ENCODE measurements at places on chromosomes 2 and 18. TPM values are rescaled to one million over a fixed set of nuclear protein-coding genes. Genes with fewer than 3 reads are reported as not detected.

The CPO gene
- not detected for total RNA-seq

DNA sequence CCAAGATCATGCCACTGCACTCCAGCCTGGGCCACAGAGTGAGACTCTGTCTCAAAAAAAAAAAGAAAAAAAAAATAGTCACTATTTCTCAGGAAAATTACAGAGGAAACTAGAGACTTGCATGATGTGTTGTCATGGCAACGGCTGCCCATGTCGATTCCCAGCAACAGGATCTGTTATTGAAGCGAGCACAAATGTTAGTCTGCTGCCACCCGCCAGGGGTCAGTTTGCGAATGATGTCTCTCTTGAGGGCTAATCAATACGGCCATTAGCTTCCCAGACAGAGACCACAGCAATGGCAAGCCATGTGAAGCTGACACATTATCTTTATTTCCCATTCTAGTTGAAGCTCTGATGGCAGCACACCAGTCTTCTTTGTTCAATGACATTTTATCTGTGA is 32.4 kb upstream of the ACYP2 start:
- no peak overlapping the region for H3K4me3 ChIP-seq
- DNase-seq: no peak
- H3K36me3 ChIP-seq: no peaks in the 10 kb centered on the region
- H3K4me1 ChIP-seq: peaks cover 9% of the 10 kb centered on the region

The GAREM1 gene
- not detected for total RNA-seq

The SERPINB3 gene
- total RNA-seq: not detected

The ZNF397 gene
- 12.7 TPM for total RNA-seq

The GREB1 gene
- total RNA-seq: 0.42 TPM

- H3K36me3 ChIP-seq: peaks cover 4% of the 10 kb centered on the region
- H3K4me1 ChIP-seq: peaks cover 22% of the 10 kb centered on the region
- H3K4me3 ChIP-seq: no peak overlapping the region
- H3K27me3 ChIP-seq: no peaks in the 10 kb centered on the region
- no peak overlapping the region for H3K27ac ChIP-seq
- DNase-seq: no peak
These were observed 67.0 kb upstream of the LYPD6B start for GRCh38 chr2:148971547-148971946.

The TMEM37 gene
- not detected for total RNA-seq

- no peak overlapping the region for H3K27ac ChIP-seq
- no peak overlapping the region for H3K4me3 ChIP-seq
- no peaks in the 10 kb centered on the region for H3K36me3 ChIP-seq
- peaks cover 11% of the 10 kb centered on the region for H3K27me3 ChIP-seq
These were observed 248.8 kb downstream of the MREG start for GRCh38 chr2:215764441-215765048.

- no peak overlapping the region for H3K4me3 ChIP-seq
- H3K4me1 ChIP-seq: peaks cover 6% of the 10 kb centered on the region
- H3K27ac ChIP-seq: no peak overlapping the region
- H3K27me3 ChIP-seq: peaks cover 15% of the 10 kb centered on the region
- DNase-seq: no peak
These were observed 265.5 kb downstream of the NAPG start for GRCh38 chr18:10791169-10791831.

GRCh38 chr2:181231886-181232621 is 225.1 kb upstream of the ITGA4 start:
- no peak for DNase-seq
- no peak overlapping the region for H3K4me3 ChIP-seq
- no peak overlapping the region for H3K27ac ChIP-seq
- no peaks in the 10 kb centered on the region for H3K27me3 ChIP-seq
- peaks cover 28% of the 10 kb centered on the region for H3K36me3 ChIP-seq

GRCh38 chr2:70173520-70173919 is 17.3 kb downstream of the C2orf42 start:
- no peak overlapping the region for H3K27ac ChIP-seq
- no peaks in the 10 kb centered on the region for H3K4me1 ChIP-seq
- no peaks in the 10 kb centered on the region for H3K27me3 ChIP-seq
- no peak for DNase-seq
- peaks cover 32% of the 10 kb centered on the region for H3K36me3 ChIP-seq

GRCh38 chr2:176178038-176178756 is 10.3 kb upstream of the HOXD1 start:
- peaks cover 5% of the 10 kb centered on the region for H3K4me1 ChIP-seq
- H3K4me3 ChIP-seq: no peak overlapping the region
- DNase-seq: no peak

DNA sequence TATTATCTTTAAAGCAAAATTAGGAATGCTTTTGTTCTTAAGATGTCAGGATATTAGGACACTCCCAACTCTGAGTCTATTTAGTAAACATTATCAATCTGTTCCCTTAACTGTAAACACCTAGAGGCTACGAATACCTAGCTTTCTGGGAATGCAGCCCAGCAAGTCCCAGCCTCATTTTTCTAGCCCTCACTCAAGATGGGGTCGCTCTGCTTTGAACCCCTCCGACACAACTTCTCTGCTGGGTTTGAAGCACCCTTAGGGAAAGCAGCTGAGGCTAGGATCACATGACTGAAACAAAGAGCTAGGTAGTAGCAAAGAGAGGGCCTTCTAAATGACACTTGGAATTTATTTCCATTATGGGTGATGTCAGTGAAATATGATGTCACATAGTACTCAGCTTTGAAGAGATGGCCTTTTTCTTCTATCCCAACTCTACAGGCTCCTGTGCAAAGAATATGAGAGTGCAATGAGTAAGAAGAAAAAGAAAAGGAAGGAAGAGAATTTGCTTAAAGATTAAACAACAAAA is 114.7 kb downstream of the CSRNP3 start:
- H3K27me3 ChIP-seq: no peaks in the 10 kb centered on the region
- no peaks in the 10 kb centered on the region for H3K36me3 ChIP-seq
- H3K4me3 ChIP-seq: no peak overlapping the region
- no peaks in the 10 kb centered on the region for H3K4me1 ChIP-seq
- DNase-seq: no peak

DNA sequence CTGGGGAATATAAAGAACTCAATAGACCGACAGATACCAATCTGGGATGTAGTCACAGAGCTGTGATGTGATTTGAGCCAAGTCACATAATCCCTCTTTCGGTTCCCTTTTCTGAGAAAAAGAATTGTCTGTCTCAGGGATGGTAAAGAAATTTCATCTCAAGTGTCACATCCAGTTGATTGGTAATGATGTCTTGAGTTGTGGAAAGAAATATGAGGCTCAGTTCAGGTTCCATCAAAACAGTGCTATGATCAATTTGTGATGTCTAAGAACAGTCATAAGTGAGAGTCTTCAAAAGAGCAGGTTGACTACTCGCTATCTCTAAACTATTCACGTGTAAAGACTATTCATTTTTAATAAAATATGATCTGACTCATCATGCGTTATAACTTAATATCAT is 223.3 kb downstream of the METTL4 start:
- H3K36me3 ChIP-seq: no peaks in the 10 kb centered on the region
- H3K4me3 ChIP-seq: no peak overlapping the region
- H3K4me1 ChIP-seq: no peaks in the 10 kb centered on the region

The PTPRN gene
- 0.16 TPM for total RNA-seq

DNA sequence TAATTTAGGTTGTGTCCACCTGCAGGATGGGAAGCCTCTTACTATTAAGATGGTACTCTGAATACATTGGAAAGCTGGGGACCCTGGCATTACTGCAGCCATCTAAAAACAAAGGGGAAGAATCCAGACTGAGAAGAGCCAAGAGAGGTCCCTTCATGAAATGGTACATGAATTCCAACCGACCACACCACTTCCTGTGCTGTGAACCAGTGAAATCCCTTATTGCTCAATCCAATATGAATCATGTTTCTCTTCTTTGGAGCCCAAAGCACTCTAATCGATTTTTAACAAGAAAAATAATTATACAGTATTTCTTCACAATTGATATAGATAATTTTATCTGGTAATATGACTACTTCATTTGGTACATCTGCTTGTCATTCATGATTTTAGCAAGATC is 479.7 kb upstream of the RAB6C start:
- no peaks in the 10 kb centered on the region for H3K4me1 ChIP-seq
- H3K27ac ChIP-seq: no peak overlapping the region
- no peaks in the 10 kb centered on the region for H3K36me3 ChIP-seq
- no peak overlapping the region for H3K4me3 ChIP-seq
- DNase-seq: no peak
